Transverse colon (tissue), 4 donors: ENCODE measurements at places on chromosomes 5 and 9. TPM values are rescaled to one million over a fixed set of nuclear protein-coding genes. Genes with fewer than 3 reads are reported as not detected.

The ALDH1B1 gene
- total RNA-seq = 24.9 TPM

DNA sequence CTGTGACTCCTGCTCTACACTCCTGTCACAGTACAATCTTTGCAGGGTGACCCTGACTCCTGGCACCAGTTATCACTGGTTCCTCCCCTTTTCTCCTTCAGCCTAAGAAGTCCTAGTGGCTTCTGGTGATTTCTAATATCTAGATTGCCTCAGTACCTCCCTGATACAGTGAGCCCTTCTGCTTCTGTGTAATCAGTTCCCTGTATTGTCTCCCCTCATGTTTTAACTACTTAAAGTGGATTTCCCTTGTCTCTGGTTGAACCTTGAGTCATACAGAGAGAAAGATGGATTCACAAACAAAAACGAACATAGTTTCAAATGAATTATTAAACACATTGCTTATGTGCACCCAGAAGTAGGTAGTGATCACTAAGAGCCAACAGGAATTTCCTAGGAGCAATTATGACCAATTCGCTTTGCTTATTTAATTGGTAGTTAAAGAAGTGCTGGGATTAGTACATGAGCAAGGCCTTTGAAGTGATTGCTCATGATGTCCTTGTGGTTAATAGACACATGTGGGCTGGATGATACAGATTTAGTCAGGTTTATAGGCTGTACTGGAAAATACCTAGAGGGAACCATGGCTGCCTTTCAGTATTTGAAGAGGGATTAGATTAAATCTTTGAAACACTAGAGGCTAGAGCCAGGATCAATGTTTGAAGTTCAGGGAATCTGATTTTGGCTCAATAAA, 145.8 kb upstream of the MEF2C start:
- DNase-seq = no peak

The HEXB gene
- total RNA-seq = 191 TPM

DNA sequence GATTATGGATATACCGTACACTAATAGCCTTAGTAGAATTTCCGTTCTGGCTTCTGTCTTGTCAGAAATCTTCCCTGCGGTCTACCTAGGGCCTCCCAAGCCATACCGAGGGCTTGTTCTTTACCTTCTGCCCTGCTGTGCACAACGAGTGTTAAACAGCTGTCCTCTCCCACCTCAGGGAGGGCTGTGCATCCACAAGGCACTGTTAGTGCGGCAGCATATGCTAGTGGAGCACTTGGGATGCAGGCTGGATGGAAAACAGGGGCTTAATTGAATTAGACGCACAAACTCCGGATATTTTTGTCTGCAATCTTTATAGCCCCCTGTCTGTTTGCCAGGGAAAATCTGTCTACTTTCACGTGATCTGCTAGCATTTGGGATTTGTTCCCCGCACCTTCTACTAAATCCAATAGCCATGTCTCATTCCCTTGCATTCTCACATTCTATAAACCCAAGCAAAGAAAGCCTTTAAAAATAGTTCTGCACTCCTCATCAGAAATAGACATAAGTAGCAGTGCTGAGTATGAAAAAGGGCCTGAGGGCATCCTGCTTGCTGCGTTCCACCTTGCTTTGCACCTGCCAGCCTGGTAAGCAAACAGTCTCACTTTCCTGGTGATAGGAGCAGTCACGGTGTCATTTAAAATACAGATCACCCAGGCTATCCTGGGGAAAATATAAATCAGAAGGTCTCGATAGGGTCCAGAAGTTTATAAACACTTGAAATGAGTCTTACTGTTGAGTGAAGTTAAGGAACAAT, 382.6 kb downstream of the RASEF start:
- no peak for DNase-seq

DNA sequence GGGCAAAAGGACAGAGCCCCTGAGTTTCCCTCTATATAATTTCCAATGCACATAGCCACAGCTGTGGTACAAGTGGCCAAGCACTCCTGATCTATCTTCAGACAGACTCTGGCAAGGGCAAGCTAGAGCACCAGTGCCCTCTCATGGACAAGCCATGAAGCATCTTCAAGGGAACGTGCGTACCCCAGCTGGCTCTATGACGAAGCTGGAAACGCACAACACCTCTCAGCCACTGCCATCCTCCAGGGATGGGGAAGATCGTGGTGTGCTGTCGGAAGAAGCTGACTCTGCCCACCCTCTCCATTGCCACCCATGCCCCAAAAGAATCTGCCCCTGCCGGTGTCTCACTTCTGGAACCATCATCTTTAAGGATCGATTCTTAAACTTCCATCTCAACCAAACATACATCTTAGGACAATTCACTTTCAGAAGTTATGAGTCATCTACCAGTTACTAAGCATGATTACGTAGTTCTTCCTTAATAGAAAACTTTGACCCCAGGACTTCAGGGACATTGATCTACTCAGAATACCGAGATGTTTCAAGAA, 482.9 kb downstream of the AGTPBP1 start:
- DNase-seq = peak; percentile 57

DNA sequence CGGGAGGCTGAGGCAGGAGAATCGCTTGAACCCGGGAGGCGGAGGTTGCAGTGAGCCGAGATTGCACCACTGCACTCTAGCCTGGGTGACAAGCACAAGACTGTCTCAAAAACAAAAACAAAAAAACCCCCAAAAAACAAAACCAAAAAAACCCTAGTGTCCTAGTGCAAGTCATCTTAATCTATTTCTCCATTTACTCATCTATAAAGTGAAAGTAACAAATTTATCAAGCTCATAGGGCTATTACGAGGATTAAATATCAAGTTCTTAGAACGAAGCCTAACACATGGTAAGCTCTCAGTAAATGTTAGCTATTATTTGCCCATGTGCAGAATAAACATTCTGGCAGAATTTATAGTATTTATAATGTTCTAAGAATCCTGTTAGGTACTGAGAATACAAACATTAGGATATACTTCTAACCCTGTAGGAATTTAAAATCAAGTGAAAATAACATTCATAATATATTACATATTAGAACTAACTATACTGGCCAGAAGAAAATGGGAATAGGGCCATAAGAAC, 45.0 kb downstream of the GOLPH3 start:
- no peak for DNase-seq

DNA sequence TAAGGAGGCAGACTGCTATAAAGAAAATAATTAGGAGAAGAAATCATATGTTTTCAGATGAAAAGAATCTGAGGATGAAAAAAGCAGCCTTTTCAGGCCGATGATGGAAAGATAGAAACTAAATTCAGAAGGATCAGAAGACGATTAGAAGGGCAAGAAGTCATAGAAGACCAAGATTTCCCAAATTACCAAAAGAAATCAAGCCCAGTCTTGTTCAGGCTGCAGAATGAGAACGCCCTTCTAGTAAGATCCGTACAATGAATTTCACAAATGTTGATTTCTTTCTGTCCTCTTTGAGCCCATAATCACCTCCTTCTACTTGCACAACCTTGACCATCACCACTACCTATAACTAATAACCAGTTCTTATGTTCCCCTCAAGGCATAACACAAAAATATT, 114.6 kb upstream of the CCDC152 start:
- DNase-seq = no peak

The SYNPO gene
- total RNA-seq = 15.5 TPM

The IL13 gene
- not detected for total RNA-seq

GRCh38 chr9:95370064-95370463, 52.6 kb upstream of the FANCC start:
- DNase-seq = no peak

DNA sequence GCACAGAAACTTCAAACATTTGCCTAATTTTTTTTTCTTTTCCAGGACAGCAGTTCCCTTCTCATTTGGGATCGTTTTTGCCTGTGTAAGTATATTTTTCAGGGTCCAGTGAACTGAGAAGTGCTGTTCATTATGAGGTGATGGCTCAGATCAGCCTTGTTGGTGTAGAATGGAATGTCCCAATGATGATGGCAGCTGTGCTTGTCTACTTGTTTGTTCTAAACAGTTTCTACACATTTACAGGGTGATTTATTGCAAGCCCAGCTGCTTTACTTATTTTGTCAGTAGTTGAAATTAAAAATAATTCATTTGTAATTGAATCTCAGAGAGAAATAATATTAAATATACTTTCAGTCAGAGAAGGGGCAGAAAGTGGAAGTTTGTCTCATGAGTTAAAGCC, 337.6 kb upstream of the SEMA6A start:
- no peak for DNase-seq
